Activated CD8-positive, alpha-beta memory T cell treated with anti-CD3 and anti-CD28 coated beads for 4 hours (primary cell): ENCODE measurements at places on chromosomes 7 and 10.

DNA sequence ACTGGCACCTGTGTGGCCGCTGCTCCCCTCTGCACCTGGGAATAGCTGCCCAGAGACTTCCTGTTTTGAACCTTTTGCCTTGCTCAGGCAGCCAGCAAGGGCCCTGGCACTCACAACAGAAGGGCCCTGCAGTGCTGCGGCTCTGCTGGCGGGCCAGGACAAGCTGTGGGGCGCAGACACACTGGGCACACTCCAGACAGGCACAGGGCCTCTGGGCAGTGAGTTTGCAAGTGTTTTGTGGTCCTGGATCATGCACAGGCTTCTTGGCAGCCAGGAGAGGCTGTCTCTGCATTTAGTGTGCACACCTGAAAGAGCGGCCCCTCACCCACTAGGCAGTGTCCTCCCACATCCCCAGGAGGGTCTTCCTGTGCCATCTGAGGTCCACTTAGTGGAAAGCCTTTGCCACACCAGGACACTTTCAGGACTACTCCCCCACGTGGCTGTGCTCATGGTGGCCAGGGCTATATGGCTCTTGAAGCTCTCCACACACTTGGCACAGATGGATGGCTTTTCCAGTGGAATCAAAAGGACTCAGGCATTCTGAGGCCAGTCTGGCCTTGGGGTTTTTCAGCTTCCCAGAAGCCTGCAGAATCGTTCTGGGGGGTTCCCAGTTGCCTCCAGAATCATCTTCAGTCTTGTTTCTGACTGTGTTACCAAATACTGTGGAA lies 5.0 kb upstream of the ATP6V0E2 start:
- DNase-seq = no peak

GRCh38 chr10:126808103-126808502 lies 97.1 kb upstream of the DOCK1 start:
- no peak for DNase-seq

DNA sequence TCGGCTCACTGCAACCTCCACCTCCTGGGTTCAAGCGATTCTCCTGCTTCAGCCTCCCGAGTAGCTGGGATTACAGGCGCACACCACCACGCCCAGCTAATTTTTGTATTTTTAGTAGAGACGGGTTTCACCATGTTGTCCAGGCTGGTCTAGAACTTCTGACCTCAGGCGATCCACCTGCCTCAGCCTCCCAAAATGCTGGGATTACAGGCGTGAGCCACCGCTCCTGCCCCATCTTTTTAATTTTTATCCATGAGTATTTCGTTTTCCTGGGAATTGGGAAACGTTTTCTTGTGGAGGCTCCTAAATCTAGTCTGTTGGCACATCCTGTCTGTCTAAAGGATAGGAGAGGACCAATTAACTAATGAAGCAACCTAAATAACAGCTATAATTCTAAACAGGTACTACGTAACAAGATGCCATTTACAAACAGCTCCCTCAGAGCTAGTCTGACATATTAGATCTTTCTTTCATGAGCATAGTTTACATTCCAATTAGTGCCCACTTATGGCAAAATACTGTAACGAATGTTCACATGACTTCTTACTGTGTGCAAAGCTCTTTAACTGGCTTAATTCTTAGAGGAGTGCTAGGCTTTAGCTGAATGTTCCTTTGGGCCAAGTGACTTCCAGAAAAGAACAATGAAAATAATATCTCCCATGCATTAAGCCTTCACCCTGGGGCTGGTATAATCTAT lies 151.0 kb upstream of the YAE1 start:
- no peak for DNase-seq

DNA sequence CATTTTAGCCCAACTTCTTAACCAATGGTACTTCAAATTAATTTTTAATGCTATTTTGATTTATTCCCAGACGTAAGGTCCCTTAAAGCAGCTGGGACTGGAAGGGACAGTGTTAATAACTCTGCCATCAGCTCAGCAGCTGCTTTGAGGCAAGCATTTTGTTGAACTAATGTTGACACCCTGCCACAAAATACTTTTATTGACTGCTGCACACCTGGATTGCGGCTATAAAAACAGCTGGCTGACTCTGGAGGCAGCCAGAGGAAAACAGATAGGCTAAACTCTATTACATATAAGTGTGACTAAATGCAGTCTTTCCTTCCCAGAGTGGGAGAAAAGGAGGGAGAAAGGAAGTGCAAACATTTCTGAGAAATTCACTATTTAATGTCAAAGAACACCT lies 77.6 kb downstream of the ETV1 start:
- no peak for DNase-seq

- DNase-seq = no peak
These were observed 62.6 kb downstream of the RBM20 start for GRCh38 chr10:110706690-110707098.
